Bronchial epithelial cell (primary cell): ENCODE measurements at places on chromosomes 11 and 22. TPM values are rescaled to one million over a fixed set of nuclear protein-coding genes. Genes with fewer than 3 reads are reported as not detected.

The MUC2 gene
- total RNA-seq: not detected in 2 replicates

The MAPK12 gene
- 12.4 and 14.1 TPM in 2 replicates for total RNA-seq

The SSTR3 gene
- not detected in 2 replicates for total RNA-seq

GRCh38 chr22:24977370-24978221 is 25.1 kb downstream of the KIAA1671 start:
- DNase-seq: peak; percentile 79

- no peak for DNase-seq
Measured at GRCh38 chr22:46079861-46080821, 70.2 kb upstream of the PPARA start.

The TOP3B gene
- 24.7 and 27.9 TPM in 2 replicates for total RNA-seq

DNA sequence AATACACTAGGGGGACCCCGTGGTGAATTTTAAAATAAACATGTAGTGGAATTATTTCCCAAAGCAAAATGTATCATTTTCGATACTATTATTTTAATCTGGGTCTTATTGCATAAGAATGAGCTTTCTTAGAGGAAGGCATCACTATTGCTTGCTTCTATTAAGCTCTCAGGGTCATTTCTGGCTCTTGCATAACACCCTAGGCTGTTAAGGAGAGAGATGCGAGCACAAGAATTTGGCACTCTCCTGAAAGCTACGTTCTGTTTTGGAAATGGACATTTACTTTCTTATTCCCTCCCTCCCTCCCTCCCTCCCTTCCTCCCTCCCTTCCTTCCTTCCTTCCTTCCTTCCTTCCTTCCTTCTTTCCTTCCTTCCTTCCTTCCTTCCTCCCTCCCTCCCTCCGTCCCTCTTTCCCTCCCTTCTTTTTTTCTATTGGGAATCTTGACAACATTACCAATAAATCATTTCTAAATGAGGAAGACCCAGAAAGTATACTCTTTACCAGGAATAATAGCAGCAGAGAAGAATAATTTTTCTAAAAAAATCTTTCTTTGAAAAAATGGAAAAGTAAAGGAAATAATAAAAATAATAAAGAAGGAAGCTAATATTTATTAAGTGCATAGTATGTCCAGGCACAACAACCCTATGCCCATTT is 83.6 kb upstream of the BDNF start:
- DNase-seq: no peak

DNA sequence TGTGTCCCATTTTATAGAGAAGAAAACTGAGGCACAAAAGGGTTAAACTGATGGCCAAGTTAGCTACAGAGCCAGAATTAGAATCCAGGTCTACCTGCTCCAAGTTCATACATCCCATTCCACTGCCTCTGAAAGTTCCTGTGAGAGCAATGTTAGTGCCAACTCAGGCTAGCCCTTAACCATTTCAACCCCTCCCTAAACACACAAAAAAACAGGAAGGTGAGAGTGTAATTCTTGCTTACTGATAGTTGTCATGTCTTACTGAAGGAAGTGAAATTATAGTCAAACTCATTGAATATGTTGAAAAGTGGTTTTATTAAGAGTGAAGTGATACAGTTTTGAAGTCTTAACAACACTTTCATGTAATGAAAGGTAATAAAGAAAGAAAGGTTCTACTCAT is 2.9 kb upstream of the E2F8 start:
- DNase-seq: peak; percentile 52

GRCh38 chr11:110409174-110409573 is 20.6 kb upstream of the FDX1 start:
- DNase-seq: peak; percentile 52

The ARVCF gene
- 19.2 and 23.2 TPM in 2 replicates for total RNA-seq

The AGBL2 gene
- total RNA-seq: 0.38 and 1.1 TPM in 2 replicates
